Stimulated activated CD4-positive, alpha-beta T cell treated with anti-CD3 and anti-CD28 coated beads, Interleukin-4, amount 100 ng/mL, for 4 hours (primary cell): ENCODE measurements at places on chromosomes 5 and 9.

GRCh38 chr5:141863569-141864178 lies 14.5 kb downstream of the PCDH1 start:
- DNase-seq = no peak

GRCh38 chr5:50709471-50709870 lies 43.0 kb downstream of the PARP8 start:
- no peak for DNase-seq

GRCh38 chr9:133684936-133685361 lies 48.8 kb downstream of the DBH start:
- DNase-seq = no peak

GRCh38 chr5:73668486-73669111 lies 42.6 kb downstream of the ARHGEF28 start:
- no peak for DNase-seq

- DNase-seq = peak; percentile 54
These were observed 1.0 kb downstream of the ANKH start for GRCh38 chr5:14870337-14871213.

DNA sequence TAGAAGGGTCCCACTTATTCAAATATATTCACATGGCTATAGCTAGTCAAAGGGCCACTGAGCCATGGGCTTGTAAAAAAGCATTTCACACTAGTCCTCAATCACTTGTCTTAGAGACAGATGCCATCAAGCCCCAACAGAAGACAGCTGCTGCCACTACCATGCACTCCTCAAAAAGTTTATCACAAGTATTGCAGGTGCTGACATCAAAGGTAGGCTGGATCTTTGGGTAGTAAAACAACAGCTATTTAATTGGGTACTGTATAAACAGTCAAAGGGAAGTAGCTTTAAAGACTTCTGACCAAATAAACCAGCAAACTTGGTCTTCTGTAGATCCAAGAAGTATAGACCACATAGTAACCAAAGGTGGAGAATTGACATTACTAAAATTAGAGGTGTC lies 59.2 kb upstream of the FER start:
- no peak for DNase-seq

- DNase-seq = no peak
These were observed 18.1 kb upstream of the PDCL start for GRCh38 chr9:122846371-122846940.
